ENCODE measurements at places on chromosomes 6 and 20. TPM values are rescaled to one million over a fixed set of nuclear protein-coding genes. Genes with fewer than 3 reads are reported as not detected.

DNA sequence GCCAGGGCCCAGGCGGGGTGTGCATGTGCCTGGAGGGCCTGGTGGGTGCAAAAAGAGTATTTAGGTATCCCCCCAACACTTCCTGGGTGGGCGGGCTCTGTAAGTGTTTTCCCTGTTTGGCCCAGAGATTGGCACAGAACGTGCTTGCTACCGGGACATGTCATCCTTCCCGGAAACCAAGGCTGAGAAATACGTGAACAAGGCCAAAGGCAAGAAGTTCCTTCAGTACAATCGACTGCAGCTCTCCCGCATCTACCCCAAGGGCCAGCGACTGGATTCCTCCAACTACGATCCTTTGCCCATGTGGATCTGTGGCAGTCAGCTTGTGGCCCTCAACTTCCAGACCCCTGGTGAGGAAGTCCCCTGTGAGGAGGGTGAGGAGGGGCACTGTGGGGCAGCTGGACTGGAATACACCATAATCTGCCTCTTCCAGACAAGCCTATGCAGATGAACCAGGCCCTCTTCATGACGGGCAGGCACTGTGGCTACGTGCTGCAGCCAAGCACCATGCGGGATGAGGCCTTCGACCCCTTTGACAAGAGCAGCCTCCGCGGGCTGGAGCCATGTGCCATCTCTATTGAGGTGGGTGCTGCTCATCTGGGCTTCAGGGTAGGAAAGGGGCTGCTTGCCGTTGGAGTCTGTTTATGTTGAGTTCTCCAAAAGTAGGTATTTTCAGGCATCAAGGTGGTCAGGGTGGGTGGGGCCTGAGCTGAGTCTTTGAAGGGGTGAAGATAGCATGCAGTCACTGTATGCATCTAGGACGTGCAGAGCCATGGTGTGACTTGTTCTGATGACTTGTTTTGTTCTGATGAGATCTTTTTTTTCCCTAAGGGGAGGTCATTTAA is 35.2 kb downstream of the PLCG1 start:
- no peak for DNase-seq

The OR2H2 gene
- total RNA-seq = not detected

- DNase-seq = no peak
Observed at GRCh38 chr6:154412106-154412820, 55.7 kb upstream of the IPCEF1 start.

The SCP2D1 gene
- not detected for total RNA-seq

The TINAG gene
- not detected for total RNA-seq

DNA sequence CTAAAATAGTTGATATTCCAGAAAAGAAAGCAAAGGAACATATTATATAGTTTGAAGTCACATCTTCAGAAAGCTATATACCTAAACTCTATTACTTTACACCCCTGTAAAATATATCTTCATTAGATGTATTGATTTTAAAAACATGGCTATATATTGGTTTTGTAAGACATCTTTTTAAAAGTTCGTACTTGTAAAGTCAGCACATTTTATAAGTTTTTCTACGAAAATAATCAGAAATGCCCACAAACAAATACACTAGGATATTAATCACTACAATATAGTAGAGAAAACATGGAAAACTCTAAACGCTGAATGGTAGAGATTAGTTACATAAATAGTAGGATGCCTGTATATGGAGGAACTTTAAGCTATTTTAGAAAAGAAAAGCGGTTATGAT is 52.9 kb downstream of the RNF217 start:
- no peak for DNase-seq

DNA sequence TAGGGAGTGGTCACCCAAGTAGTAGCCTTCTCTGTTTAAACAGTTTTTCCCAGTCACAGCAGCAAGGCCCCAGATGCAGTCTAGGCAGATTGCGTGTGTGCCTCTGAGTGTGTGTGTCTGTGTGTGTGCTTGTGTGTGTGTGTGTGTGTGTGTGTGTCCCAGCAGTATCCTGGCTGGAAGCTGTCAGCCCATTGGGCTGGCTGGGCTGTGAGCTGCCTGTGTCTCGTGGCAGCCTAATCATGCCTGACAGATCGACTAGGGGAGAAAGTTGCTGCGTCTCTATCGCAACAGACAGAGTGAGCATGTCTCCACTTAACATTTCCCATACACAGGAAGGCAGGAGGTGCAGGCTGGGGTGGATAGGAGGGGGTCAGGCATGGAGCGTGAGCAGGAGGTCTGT is 42.9 kb upstream of the LRFN2 start:
- no peak for DNase-seq

DNA sequence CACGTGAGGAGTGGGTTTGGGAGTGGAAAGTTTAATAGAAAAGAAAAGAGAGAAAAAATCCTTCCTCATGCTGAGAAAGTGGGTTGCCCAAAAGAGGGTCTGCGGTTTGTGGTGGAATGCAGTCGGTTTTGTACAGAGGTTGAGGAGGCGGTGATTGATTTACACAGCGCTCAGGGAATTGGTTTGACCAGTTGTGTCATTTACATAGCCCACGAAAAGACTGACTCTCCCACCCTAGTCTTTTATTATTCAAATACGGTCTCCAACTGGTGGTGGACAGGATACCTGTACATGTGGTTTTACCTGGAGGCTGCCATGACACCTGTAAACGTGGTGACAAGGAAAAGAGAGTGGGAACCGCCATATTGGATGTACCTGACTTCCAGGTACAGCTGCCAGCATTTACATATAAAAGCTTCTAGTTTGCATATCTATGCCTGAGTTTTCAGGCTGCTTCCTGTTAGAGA is 42.1 kb downstream of the HLA-DPB1 start:
- no peak for DNase-seq

The NAA20 gene
- total RNA-seq = 58.4 TPM

GRCh38 chr6:4365686-4366085 is 230.3 kb upstream of the ECI2 start:
- no peak for DNase-seq

The MLN gene
- not detected for total RNA-seq

GRCh38 chr20:25571817-25572216 is 13.5 kb downstream of the NINL start:
- no peak for DNase-seq

DNA sequence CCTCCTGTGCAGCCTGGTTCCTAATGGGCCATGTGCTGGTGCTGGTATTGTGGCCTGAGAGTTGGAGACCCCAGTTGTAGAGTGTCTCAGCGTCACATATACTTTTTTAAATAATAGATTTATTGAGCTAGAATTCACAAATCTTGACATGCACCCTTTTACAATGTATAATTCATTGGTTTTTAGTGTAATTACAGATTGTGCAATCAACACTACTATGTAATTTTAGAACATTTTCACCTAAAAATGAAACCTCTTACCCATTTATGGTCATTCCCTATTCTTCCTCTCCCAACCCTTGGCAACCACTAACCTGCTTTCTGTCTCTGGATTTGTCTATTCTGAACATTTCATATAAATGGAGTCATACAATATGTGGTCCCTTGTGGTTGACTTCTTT is 10.6 kb downstream of the PRIM2 start:
- no peak for DNase-seq

DNA sequence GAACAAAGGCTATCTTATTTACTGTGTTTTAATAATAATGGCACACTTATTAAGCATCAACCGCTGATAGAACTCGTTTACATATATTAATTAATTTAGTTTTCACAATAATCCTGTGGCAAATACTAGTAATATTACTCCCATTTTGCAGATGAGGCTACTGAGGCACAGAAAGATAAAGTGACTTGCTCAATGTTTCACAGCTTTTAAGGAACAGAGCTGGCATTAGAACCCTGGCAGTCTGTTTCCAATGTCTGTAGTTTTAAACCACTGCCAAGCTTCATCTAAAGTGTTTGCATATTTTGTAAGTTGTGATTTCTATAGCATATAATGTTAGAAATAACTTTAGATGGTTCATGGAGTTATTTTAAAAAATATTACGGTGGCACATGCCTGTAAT is 38.4 kb upstream of the LRRC1 start:
- DNase-seq = no peak

GRCh38 chr6:24149296-24149695 is 23.3 kb downstream of the NRSN1 start:
- no peak for DNase-seq

GRCh38 chr6:72418495-72418894 is 203.4 kb upstream of the KCNQ5 start:
- DNase-seq = no peak

DNA sequence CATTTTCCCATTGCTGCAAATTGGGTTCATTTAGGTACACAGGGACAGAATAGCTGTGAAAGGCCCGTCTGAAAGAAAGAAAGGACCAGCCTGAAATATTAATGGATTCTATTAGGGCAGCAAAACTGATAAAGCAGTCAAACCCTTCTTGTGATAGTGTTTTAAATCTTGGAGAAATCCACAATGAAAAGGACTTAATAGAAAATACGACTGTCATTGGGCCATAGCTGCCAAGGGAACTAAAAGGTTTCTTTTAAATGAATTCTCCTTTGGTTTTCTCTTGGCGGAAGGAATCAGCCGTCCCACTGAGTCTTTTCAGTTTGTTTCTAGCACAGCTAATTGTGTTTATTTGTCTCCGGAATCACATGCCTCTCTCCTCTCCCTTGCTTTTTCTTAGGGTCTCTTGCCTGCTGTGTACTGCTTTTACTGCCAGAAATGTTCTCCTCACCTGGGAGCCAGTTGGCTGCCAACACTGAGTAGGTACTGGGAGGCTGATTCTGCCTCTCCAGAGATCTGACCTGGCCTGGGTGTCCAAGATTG is 11.3 kb downstream of the PAQR8 start:
- DNase-seq = no peak

Measured in Right ventricle myocardium inferior (tissue), 1 donor.